Glutamatergic neuron (in vitro differentiated cells): ENCODE measurements at places on chromosomes 1 and 21.

GRCh38 chr1:59697150-59697800 lies 117.5 kb upstream of the HOOK1 start:
- DNase-seq = no peak

DNA sequence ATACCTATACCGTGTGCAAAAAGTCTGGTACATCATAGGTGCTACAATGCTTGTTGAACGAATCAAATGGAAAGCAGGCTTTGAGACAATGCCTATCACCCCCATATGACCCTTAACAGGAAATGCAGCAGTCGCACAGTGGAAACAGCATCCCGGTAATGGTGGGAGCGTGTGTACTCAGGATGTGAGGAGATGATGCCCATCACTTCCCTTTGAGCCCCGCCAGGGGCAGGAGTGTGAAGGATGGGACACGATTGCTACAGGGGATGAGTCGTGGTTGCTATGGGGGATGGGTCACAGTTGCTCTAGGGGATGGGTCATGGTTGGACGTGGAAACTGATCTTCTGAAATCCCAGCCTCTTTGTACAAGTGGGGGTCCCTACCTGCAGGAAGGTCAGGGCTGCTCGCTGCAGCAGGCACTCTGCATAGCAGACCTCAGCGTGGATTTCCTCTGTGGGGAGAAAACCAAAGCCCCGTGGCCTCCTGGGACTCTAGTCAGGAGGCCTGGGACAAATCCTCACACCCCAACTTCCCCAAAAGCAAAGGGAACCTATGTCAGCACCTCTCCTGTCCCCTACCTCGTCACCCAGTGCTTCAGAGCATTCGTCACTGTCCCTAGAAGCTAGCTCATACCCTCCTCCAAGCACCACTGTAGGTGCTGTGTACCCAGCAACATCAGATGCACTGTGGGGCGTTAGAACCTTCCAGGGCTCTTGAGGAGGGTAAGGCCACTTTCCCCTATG lies 19.3 kb downstream of the TTC39A start:
- no peak for DNase-seq

- DNase-seq = peak; percentile 55
Observed at GRCh38 chr21:37006486-37007291, at the start of gene RIPPLY3. TSS of gene RIPPLY3 (plus strand) at chr21:37006702. CDS start at chr21:37006773, 71 bp downstream.

GRCh38 chr1:174217787-174218574 lies 58.7 kb downstream of the RABGAP1L start:
- no peak for DNase-seq

- no peak for DNase-seq
Observed at GRCh38 chr1:66364578-66365391, 169.2 kb upstream of the SGIP1 start.

- DNase-seq = no peak
Observed at GRCh38 chr1:42189931-42190853, 25.6 kb upstream of the GUCA2A start.

DNA sequence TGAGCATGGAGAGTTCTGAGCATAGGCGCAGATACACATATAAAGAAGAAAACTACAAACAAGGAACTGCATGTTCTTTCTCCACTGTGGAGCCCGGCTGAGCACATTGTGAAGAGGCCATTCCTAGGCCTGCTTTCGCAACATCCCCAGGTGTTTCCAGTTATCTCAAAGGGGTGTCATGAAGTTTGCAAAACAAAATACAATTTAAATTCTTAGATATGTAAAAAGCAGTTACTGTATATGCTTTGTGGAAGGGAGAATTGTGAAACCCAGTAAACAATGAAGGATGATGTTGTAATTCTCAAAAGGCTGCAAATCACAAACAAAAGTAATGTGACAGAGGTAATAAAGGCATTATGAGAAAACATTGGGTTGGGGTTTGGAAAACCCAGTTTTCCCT lies 98.6 kb upstream of the ZNF644 start:
- DNase-seq = no peak

DNA sequence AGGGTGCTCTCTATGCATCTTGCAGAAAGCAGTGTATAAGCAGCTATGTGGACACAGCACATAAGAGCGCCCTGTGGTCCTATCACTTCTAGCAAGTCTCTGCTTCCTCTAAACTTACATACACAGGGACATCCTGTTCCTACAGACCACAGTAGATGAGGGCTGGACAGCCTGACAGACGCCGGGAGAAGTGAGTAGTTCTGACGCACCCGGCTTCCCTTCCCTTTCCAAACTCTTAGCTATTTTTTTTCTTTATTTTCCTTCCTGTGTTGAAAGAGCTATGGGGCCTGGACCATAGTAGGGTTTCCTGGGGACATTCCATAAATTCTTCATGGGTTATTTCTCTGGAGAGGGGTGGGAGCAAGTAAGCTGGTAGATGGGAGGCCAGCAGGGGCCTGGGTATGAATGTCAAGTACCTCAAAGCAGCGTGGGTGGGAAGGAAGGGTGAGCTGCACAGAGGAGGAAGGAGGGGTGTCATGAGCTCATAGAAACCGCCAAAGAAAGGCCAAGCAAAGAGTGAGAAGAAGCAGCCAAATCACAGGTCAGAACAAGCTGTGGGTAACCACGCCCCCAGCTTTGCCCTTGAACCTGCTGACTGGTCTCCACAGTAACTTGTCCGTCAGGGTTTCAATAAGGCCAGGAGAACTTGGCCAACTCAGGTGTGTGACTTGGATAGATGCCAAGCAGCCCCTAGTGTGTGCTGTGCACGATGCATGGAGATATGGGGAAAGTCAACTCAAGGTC lies 36.6 kb downstream of the PLXNA2 start:
- no peak for DNase-seq

DNA sequence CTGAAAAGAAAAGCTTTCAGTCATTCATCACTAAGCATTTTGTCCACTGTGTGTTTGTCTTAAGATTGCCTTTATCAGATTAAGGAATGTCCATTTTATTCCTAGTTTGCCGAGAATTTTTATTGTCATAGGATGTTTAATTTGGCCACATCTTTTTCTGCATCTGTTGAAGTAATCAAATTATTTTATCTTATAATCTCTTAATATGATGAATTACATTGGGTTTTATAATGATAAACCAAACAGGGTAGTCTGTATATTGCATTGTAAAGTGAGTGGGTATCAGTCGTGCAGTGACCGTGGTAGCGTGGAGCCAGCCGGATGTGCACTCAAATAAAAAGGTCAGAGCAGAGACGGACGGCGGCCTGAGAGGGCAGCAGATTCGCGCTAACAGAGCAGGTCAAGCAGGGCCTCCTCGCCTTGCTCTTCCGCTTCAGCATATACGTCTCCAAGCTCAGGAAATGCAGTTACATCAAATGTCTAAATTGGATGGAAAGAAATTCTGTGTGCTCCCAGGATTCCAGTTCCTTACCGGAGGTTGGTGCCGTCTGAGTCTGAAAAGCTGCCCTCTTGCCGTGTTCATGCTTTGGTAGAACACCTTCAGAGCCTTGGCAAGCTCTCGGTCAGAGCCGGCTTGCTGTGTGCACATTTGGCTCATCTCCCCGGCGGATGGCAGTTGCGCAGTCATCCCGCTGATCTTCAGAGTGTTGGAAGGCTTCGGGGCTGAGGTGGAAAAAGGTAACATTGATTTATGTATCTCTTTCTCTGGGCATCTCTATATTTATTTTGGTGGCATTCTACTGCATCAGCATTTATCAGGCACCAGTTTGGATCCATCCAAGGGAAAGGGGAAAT lies 51.5 kb downstream of the SCCPDH start:
- DNase-seq = no peak

- DNase-seq = no peak
Observed at GRCh38 chr1:235644693-235645305, 4.8 kb downstream of the GNG4 start.

- DNase-seq = no peak
Observed at GRCh38 chr21:16708101-16708835, 804.6 kb upstream of the CXADR start.

- DNase-seq = peak; percentile 27
Observed at GRCh38 chr1:112805155-112805853, 90.2 kb upstream of the PPM1J start.

DNA sequence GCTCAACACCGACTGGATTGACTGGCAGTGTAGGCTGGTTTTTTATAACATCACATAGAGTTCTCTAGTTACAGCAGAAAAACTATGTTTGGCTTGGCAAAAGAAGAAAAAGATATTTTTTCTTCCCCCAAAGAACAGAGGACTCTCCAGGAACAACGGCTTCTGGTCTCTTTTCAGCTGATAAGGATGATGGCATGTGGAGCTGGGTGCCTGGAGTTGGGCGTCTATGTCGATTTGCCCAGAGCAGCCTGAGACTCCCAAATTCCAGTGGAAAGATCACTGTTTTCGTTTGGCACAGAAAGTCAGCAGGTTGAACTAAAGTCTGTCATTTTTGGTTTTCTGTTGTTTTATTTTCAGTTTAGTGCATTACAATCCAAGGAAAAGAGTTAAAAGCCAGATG lies 91.1 kb downstream of the SMYD2 start:
- no peak for DNase-seq

GRCh38 chr1:3763351-3764125 lies 9.0 kb upstream of the SMIM1 start:
- DNase-seq = no peak

- no peak for DNase-seq
Observed at GRCh38 chr1:15836772-15837669, 10.5 kb upstream of the SPEN start.

DNA sequence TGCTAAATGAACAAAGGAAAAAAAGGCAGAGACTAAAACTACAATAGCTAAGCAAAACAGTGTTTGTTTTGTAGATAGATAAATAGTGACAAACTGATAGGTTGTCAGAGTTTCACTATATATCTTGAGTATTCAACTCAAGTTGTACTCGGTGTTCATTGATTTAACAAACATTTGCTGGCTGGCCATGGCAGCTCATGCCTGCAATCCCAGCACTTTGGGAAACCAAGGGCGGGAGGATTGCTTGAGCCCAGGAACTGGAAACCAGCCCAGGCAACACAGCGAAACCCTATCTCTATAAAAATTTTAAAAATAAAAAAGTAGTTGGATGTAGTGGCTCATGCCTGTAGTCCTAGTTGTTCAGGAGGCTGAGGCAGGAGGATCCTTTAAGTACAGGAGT lies 17.3 kb downstream of the C1orf185 start:
- DNase-seq = no peak

GRCh38 chr1:52288286-52288685 lies 77.7 kb downstream of the CC2D1B start:
- no peak for DNase-seq

DNA sequence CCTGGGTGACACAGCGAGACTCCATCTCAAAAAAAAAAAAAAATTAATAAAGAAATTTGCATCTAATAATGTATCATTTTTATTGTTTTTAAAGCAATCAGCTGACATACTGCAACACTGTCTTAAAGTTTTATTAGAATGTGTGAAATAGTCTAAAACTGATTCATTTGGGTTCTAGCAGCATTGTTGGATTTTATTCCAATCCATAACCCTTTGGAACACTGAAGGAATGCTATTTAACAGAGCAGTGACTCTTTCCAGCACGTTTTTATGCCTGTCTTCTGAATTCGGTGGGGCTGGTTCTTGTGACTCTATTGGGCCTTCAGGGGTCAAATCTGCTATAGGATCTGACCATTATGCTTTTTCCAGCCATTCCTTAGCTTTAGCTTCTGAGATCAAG lies 18.2 kb upstream of the FMO4 start:
- no peak for DNase-seq

DNA sequence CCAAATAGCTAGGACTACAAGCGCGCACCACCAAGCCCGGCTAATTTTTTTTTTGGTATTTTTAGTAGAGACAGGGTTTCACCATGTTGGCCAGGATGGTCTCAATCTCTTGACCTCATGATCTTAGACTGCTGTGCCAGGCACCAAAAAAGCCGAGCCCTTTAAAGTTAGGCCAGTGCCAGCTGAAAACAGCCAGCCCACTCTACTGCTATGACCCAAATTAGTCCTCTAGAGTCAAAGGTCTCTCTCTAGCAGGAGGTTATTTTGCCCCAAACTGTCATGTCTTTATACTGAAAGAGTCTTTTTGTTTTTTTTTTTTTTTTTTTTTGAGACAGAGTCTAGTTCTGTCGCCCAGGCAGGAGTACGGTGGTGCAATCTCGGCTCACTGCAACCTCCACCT lies 9.7 kb upstream of the HHIPL2 start:
- no peak for DNase-seq

DNA sequence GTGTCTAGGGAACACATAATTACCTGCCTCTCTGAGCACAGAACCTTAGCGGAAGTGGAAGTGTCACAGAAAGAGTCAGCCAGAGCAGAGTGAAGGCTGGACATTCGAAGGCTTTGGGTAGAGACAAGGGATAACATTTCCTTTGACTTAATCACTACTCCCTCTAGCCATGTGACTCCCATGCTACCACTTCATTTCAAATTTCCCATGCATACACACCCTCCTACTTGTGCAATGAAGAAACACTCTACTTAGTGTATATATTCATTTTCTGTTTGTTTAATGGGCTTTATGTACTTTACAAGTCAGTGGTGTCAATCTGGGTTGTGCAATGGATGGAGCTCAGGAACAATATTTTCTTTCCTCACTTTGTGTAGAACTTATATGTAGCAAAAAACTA lies 6.9 kb downstream of the ANKRD35 start:
- DNase-seq = no peak

DNA sequence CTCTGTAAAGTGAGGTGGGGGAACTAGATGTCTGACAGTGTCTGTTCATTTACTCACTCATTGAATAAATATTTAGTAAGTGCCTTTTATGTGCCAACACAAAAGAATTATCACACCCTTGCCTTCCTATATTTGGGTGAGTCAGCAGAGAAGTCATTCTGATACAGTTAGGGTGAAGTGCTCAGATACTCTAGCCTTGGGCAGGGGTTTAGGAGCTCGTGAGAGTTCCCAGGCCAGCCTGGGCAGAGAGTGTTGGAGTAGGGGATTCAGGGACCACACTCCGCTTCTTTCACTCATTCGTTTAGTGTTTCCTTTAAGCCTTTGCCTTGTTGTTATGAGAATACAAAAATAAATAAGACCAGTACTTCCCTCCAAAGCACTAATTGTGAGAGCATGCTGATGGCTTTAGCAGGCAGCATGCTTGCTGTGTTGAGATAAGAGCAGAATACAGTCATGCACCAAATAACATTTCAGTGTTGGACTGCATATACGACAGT lies 83.9 kb downstream of the DYRK1A start:
- DNase-seq = no peak

- no peak for DNase-seq
Observed at GRCh38 chr1:97119260-97120158, 397.9 kb downstream of the PTBP2 start.

- no peak for DNase-seq
Observed at GRCh38 chr1:111204201-111204982, 3.9 kb upstream of the DENND2D start.

DNA sequence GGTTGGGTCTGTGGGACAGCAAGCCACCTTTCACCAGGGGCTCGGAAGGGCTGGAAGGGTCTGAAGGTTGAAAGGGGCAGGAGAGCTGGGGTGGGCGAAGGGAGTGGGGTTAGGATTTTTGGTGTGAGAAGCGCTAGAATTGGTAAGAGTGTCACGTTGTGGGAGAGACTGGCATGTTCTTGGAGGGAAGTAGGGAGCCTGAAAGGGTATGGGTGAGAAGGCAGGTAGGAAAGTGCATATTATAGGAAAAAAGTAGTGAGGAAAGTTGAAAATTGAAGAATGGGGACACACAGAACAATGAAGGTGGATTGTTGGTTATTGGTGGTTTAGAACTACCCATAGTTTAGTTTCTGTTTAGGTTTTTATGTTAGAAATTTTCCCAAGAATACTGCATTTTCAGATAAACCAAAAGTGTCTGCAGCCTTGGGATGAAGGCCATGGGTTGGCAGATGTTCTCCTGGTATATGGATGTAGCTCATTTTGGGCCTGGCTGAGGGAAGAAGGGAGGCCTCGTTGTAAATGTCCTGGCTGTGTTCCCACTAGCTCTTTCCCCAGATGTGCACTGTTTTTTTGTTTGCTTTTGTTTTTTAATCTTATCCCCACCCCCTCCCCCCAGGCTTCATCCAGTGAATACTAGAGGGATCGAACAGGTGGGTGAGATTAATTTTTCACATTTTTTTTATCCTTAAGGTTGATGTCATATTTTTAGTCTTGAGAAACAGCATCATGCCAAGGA lies 1.2 kb downstream of the LRRC42 start:
- DNase-seq = no peak
